ENCODE measurements at places on chromosomes 5 and 9.

GRCh38 chr9:133075925-133076630 is 14.3 kb downstream of the CEL start:
- no peak for DNase-seq

- no peak for DNase-seq
These were observed 20.6 kb upstream of the GPR150 start for GRCh38 chr5:95599252-95599651.

DNA sequence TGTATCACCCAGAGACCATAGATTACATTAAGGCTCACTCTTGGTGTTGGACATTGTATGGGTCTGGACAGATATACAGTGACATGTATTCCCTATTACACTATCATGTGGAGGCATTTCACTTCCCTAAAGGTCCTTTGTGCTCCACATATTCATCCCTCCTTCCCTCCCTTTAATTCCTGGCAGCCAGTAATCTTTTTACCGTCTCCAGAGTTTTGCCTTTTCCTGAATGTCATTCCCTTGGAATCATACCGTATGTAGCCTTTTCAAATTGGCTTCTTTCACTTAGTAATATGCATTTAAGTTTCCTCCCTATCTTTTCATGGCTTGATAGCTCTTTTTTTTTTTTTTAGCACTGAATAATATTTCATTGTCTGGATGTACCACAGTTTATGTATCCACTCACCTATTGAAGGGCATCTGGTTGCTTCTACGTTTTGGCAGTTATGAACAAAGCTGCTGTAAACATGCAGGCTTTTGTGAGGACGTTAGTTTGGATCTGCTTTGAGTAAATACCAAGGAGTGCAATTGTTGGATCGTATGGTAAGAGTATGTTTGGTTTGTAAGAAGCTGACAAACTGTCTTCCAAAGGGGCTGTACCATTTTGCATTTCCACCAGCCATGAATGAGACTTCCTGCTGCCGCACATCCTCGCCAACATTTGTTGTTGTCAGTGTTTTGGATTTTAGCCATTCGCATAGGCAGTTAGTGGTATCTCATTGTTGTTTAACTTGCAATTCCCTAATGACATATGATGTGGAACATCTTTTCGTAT is 122.1 kb upstream of the SMIM23 start:
- no peak for DNase-seq

GRCh38 chr5:87746341-87746740 is 333.6 kb upstream of the CCNH start:
- DNase-seq = no peak

DNA sequence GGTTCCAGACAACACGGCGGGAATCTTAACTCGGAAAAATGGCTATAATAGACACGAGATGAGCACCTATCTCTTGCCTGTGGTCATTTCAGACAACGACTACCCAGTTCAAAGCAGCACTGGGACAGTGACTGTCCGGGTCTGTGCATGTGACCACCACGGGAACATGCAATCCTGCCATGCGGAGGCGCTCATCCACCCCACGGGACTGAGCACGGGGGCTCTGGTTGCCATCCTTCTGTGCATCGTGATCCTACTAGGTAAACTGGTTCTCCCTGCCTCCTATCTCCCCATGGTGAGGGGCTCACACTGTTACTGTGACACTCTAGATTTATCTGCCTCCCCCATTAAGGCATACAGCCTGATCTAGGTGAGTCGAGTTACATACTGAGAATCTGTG is 124.2 kb downstream of the CDH6 start:
- DNase-seq = no peak

DNA sequence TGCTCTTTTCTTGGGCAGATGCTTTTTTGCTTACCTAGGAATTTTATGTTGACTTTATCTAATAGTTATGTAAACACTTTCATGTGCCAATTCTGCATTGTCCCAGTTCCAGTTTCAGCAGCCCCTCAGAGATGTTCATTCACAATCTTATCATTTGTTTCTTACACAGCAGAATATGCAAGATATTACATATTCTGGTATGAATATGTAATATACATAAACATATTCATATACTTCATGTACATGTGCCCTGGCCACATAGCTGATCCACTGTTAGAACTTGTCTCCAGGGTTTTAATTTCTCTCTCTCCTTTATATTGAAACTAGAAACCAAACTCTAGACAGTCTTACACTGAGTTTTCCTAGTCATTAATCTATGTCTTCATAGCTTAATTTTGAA is 90.2 kb upstream of the PARP8 start:
- DNase-seq = no peak

DNA sequence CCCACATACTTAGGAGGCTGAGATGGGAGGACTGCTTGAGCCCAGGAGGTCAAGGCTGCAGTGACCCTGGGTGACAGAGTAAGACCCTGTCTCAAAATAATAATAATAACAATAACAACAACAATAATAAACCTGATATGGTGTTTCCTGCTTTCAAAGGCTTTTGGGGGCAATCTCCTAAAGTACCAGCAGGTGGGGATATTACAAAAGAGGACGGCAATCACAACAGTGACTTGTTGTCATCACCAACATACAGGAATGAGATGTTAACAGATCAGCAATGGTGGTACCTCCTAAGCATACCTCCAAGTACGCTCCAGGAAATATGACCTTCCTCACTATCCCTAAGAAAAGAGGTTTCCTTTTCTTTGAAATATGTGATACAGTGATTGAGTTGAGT is 91.1 kb upstream of the RNF180 start:
- no peak for DNase-seq

DNA sequence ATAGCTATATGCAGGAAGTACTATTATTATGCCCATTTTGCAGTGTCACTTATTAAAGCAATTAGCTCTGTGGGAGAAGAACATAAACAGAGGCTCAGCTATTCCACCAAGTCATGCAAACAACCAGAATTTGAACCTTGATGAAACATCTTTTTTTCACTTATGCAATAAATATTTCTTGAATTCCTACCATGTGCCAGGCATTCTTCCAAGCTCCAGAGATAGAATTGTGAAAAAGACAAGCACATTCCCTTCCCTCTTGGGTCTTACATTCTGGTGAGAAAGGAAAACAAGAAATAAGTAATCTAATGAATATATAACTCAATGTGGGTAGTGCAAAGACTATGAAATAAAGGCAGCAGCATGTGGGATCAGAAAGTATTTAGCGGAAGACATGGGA is 32.1 kb upstream of the ADRB2 start:
- no peak for DNase-seq

DNA sequence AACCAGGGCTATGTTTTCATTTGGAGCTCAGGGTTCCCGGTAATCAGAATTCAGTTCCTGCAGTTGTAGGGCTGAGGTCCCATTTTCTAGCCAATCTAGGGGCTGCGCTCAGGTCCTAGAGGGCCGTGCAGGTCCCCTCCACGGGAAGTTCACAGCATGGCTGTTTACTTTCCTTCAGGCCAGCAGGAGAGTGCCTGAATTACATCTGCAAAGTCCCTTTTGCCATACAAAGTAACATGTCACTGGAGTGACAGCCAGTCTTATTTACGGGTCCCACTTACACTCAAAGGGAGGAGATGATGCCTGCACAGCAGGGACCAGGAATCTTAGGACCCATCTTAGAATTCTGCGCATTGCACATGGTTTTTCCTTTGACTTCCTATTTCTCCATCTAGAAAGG is 29.9 kb upstream of the TGFBI start:
- DNase-seq = no peak

DNA sequence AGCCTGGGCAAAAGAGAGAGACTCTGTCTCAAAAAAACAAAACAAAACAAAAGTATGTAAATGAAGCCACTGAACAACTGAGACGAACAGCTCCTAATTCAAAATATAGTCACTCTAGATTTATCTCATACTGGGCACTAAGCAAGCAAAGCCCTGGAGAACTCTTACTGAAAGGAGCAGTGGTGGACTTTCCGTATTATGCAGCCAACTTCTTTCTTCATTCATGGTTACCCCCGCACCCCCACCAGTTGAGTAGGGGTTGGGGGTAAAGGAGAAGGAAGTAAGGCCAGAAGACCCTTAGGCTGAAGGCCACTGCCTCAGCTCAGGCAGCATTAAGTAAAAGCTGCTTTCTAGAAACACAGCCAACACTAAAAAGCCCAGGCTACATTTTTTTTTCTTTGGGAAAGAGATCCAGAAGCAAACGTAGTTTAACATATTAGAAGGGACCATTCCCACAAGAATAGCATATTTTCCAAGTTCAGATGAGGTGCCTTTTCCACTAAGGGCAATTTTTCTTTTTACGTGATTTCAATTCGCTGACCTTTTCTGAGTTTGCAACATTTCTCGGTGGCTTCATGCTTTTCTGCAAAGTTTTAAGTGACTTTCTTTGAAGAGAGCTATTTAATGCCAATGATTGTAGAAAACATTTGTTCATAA is 55.3 kb downstream of the MAPKAP1 start:
- no peak for DNase-seq

GRCh38 chr5:75601567-75601966 is 9.7 kb upstream of the ANKDD1B start:
- no peak for DNase-seq

- DNase-seq = no peak
These were observed 38.3 kb upstream of the ADRA1B start for GRCh38 chr5:159877894-159878448.

DNA sequence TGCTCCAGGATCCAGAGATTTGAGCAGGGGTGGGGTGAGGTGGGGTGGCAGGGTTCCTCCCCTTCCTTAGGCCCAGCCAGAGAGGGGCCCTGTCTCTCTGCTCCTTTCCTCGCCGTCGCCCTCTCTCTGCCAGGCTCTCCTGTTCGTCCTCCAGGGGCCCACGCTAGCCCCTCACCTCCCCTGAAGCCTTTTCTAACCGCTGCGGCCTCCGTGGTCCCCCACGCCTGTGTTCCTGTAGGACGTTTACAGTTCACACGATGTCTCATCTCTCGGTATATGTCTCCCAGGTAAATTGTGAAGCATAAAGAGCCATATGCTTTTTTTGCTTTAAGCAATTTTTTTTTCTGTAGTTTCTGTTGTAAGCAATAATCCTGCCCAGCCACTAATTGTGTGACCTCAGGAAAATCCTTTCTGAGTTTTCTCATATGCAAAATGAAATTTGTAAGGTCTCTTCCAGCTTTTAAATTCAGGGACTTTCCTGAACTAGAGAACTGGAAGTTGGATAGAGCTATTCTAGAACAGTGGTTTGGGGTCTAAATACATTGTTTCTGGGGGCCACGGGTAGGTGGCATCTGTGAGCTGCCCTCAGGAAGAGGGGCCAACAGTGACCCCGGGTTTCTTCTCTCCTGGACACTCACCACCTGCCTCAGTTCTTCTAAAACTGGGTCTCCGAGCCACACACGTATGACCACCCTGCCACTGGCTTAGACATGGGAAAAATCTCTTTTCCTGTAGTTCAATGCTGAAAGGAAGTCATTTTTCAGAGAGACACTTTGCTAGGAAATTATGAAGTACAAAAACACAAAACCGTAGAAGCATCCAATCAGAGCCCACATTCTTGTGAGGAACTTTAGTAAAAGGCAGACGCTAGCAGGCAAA is 50.2 kb upstream of the ZNF366 start:
- DNase-seq = peak; percentile 54

- peak; percentile 41 for DNase-seq
These were observed 29.0 kb upstream of the CCNG1 start for GRCh38 chr5:163408311-163408923.

DNA sequence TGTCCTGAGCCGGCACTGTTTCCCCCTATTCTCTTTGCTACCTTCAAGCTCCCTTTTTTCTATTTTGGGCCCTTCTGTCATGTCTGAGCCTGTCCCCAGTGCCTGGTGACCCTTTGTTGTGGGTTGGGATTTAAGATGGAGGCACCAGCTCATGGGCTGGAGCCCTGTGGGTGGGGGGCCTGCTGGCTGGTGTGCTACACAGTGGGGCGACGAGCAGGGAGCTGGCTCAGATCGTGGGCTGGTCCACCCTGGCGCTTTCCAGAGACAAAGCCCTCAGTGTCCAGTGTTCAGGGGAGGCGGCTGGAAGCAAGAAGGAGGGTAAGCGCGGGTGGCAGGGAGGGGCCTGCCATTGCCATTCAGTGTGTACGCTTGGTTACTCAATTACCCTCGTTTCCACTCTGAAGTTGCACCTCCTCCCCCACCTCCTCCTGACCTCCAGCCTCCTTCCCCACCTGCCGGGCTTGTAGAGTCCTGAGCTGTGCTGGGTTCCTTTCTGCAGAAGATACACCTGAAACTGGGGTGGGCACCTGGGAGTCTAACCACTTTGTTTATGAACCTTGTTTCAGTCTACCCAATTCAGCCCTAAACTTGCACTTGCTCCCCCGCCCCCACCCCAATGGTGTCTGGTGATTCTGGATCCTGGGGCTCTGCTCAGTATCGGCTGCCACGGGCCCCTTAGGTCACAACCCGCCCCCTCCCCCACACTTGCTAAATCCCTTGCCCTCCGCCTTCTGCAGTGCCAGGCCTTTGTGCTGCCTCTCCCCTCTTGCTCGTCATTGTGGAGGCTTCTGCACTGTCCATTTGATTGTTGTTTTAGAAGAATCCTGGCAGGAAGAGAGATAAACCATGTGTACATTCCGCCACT is 49.9 kb downstream of the MVB12B start:
- DNase-seq = no peak

GRCh38 chr5:122401976-122402725 is 90.1 kb downstream of the SNCAIP start:
- no peak for DNase-seq

DNA sequence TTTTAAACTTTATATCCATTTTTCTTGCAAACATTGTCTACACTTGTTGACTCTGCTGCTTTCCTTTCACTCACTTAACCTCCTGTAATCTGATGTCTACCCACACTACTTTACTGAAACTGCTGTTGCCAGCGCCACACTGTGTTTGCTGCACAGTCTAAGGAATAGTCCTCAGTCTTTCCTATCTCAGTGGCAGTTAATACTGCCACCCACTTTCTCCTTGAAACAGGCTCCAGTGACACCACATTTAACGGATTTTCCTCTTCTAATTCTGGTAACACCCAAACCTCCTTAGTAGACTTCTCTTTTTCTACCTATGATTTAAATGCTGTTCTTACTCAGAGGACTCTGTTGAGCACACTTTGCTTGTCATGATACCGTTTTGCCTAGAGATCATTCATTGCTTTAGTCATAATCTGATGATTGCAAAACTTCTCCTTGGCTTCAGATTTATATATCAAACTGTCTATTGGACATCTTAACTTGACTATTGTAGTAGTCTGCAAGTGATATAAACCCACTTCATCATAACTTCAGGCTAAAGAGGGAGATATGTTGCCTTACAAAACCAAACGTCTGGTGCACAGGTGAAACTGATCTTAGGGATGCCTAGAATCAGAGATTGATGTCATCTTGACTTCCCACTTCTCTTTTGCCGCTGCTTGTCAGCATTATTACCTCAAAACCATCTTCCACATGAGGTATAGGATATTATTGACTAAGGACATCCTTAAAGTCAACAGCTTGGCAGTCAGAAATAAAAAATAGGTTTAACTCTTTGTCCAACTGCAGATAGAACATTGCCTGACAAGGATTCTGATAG is 94.1 kb downstream of the CDC42SE2 start:
- no peak for DNase-seq

GRCh38 chr9:78606001-78606379 is 309.1 kb downstream of the PSAT1 start:
- no peak for DNase-seq

DNA sequence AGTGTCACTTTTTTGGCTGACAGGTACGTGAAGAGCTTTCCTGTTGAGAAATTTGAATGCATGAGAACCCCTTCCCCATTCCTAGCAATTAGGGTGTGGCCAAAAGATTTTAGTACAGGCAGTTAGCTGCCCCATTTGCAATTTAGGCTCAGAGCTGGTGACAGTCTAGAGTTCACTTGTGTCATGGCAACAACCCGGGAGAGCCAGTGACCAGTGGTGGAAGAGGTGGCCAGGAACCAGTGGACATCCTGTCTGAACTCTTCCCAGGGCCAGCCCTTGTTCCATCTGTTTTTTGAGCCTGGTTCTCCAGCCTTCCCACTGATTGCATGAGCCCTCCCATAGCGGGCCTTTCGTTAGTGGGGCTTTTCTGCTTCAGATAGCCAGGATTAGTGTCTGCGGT is 2.5 kb upstream of the NEUROG1 start:
- DNase-seq = no peak

All from psoas muscle (tissue), 8 donors.